NK-92 treated with Interleukin-12 subunit alpha and Interleukin-12 subunit beta, amount 100 ng/mL, for 24 hours (cell line): ENCODE measurements at places on chromosomes 11 and 22.

GRCh38 chr11:128365044-128365443 lies 222.3 kb downstream of the ETS1 start:
- no peak for DNase-seq

DNA sequence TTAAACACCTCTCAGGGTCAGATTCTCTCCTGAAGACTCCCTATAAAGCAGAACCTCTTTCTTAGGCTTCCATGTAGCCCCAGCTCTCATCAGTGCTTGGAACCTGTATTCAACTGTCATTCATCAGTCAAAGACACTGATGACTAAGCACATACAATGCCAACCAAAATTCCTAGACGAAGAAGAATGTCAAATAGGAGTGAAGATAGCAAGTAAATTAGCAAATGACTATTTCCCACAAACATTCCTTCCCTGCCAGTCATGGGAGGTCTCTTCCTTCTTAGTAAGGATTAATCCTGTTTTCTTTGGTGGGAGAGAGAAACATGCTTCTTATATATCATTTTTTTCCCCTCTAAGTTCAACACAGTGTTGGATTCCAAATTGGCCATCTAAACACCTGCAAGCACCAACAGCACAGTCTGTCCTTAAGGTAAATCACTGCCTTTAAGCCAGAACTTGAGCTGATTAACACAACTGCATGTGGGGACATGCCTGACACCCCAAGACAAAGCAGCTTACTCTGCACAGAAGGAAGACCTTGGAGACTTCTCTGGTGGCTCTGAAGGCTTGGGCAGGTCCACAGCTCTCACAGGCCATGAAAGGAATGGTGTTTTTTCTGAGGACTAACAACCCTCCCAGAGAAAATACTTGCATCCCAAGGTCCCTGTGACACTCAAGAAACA lies 47.5 kb upstream of the ME3 start:
- no peak for DNase-seq

- DNase-seq: no peak
Observed at GRCh38 chr11:8321876-8322275, 58.2 kb upstream of the LMO1 start.

- no peak for DNase-seq
Observed at GRCh38 chr22:50150161-50151129, 20.1 kb upstream of the PANX2 start.

GRCh38 chr11:16512198-16512898 lies 156.0 kb upstream of the SOX6 start:
- no peak for DNase-seq

GRCh38 chr11:121829159-121829643 lies 286.8 kb downstream of the BLID start:
- peak; percentile 3 for DNase-seq

DNA sequence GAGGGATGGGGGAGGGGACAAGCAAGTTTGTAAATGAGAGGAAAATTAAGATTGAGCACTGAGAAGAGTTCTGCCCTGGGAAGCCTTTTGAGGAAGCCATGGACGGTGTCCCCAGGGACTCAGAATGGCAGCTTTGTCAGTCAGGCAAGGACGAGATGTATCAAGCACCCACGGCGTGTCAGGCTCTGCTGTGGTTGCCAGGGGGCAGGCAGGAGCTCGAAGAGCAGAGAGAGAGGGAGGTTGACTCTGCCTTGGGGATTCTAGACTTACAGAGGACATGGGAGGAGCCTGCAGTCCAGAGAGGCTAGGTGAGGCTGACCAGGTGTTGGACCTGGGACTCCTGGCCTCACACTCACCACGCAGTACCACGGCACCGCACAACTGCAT lies 29.1 kb upstream of the SYT7 start:
- no peak for DNase-seq
